ENCODE measurements at places on chromosomes 5 and 9.

DNA sequence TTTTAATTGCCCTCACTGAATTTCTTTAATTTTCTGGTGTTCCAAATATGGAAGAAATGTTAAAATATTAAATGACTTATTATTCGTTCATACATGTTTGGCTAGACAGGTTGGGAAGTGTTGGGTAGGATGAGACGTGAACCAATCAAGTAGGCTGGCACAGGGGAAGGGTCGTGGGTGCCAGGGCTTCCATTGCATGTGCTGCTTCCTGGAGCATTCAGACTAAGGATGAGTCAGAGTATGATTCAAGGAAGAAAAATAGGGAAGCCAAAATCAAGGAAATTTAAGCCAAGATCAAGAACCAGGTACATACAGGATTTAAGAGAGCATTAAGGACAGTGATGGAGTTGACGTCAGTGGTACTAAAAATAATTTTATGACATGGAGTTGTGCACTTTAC lies 2068.0 kb downstream of the MAT2B start:
- DNase-seq, result no peak

DNA sequence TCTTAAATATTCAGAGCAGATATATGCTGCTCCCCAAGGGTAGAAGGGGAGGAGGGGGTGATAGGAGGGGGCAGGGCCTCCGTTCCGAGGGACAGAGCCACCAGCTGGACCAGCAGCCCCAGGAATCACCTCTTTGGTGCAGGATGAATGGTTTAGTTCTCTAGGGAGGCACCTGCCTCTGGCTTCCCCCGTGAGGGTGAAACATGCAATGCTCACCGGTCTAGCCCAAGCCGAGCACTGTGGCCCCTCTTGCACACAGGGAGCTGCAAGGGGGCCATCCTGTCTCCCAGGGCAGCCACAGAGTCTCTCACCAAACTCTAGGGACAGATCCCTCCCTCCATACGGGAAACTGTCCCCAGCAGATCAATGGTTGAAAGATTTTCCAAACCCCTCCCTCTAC lies 163.7 kb downstream of the DAB2IP start:
- no peak for DNase-seq

- no peak for DNase-seq
Observed at GRCh38 chr5:89110916-89111646, 228.1 kb upstream of the MEF2C start.

- no peak for DNase-seq
Observed at GRCh38 chr5:10534561-10535530, 29.0 kb upstream of the ANKRD33B start.

- no peak for DNase-seq
Observed at GRCh38 chr9:72092820-72093219, 32.4 kb upstream of the C9orf57 start.

GRCh38 chr9:98902925-98903324 lies 40.8 kb upstream of the COL15A1 start:
- no peak for DNase-seq

- DNase-seq, result no peak
Observed at GRCh38 chr9:21965401-21965951, 28.7 kb downstream of the CDKN2A start.

DNA sequence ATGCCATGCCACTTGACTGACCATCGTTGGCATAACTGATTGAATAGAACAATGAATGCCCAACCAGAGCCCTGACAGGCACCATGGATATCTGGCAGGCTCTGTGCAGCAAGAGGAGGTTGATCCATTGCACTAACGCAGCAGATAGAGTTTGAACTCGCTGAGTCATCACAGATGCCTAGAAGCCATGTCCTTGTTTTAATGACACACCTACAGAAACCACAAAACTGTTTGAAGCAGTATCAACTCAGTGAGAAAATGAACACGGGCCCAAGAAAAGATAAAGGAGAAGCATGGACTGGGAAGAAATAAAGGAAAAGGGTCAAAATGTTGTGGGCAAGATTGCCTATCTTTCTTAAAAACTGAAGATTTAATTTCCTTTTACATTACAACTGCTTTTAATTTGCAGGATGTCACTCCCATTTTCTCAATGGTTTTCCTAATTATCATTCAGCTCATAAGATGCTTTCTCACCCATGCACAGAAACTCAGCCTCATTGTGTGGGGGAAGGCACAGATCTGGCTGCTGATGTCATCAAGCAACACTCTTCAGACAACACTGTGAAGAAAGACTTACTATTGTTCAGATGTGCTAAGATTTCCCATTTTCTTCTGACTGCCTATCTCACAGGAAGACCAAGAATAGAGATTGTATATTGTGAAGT lies 129.0 kb downstream of the PIK3R1 start:
- no peak for DNase-seq

- DNase-seq, result no peak
Observed at GRCh38 chr5:74282490-74282889, 358.0 kb downstream of the ENC1 start.

DNA sequence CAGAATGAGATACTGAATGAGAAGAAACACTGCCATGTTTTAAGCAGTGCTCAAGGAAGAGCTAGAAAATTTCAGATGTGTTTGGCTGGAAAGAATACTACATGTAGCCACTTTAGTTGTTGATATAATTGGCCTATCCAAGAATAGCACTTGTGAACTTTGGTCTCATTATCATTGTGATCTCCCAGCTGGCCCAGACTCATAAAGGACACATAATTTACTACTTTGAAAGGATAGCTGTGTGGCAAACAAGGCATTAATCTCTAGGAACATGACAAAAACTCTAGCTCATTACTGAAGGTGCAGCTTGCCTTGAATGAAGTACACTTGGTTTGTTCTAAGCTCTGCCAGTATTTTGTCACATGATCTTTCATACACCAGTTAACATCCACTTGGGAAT lies 356.3 kb downstream of the CSNK1G3 start:
- no peak for DNase-seq

DNA sequence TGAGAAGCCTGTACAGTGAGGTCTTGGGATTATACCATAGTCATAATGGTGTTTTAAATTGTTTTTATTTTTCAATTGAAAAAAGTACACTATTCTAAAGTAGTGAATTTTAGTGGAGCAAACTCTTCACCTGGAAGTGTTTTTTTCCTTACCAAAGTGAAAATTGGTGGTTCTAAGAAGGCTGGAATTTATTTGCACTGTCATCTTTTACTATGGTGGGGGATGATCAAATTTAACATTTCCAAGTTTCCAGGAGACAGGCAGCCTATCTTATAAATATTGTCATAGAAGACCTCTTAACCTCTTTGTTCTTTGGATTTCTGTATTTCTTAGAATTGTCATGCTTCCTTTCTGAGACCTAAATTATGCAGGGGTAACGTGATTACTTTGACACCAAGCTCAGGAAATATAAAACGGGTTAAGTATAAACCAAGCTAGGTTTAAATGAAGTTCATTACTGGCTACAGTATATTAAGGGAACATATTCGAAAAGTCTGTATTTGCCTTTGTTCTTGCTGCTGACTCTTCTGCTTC lies 20.2 kb downstream of the NDFIP1 start:
- DNase-seq, result no peak

GRCh38 chr9:27154908-27155307 lies 45.9 kb downstream of the TEK start:
- DNase-seq, result no peak

DNA sequence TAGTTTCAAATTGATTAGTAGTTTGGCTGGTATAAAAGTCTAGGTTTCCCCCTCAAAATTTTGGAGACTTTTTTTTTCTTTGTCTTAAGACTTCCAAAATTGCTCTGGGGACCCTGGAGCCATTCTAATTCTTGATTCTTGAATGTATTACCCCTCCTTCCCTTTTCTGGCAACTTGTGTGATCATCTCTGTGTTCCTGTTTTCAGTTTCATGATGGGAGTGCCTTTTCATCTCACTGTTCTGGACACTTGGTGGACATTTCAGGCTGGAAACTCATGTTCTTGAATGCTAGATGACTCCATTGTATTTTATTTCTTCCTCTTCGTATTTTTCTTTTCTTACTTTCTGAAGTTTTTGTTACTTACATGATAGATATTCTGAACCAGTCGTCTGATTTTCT lies 57.3 kb upstream of the LRRC70 start:
- no peak for DNase-seq

- no peak for DNase-seq
Observed at GRCh38 chr9:89365532-89365912, 47.2 kb downstream of the SECISBP2 start.

DNA sequence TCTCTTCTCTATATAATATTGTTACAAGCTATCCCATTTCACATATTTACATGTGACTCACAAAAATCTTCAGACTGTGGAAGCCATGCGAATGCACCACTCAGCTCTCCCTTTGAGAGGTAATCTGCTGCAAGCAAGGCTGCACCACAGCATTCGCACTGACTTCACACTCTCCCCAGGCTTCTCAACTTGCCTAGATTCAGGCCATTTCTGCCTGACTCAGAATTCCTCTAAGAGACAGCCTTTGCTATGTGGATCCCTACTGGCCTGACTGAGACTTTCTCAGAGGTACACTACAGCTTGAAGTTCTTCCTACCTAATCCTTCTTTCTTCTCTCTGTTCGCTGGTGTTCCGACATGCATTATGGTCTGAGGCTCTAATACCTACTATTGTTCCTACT lies 21.1 kb upstream of the DMRTA1 start:
- no peak for DNase-seq

DNA sequence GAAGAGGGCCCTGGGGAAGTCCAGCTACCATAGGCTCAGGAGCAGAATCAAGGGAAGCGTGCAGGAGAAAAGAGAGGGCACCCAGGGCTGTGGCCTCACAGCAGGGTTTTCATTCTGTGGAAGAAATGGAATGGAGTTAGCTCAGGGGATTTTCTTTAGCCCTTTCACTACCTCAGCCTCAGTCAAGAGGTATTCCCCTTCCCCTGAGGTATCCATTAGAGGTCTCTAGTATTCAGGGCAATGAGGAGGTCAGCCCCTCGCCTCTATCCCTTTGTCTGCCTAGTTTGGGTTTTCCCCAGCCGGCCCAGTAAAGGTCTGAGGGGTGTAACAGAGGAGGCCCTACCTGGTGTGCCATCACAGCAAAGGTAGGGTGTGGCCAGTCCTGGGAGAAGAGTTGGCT lies 21.5 kb downstream of the GFRA3 start:
- DNase-seq, result no peak

DNA sequence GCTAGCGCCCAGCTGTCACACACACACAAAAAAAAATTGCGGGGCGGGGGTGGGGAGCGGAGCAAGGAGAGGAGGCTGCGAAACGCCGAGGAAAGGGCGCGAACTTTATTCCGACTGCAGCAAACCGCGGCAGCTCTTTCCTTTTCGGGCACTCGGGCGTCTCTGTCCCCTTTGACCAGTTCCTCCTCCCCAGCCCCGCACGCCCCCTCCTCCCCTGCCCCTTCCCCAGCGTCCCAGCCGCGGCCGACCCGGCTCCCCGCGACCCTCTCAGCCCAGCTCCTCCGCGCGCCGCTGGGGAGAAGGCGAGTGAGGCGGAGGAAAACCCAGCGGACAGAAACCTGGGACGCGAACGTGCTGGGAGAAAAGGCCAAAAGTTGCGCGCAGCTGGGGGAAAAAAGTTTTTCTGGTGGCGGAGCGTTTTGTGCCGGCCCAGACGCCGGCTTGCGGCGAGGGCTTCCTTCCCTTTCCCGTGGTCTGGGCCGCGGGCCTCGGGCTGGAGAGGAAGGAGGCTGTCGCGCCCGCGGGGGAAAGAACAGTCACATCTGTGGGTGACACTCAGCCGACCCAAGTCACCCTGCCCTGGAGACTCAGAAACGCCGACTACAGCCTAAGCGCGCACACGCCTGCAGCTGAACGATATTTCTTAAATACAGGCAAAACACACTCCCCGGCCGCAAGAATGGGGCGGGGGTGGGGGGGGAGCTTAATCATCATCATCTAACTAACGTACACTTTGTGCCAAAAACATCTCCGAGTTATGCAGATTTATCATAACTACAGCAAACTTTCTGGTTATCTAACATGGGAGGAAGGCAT lies 1.1 kb upstream of the BNC2 start:
- no peak for DNase-seq

Measured in activated CD4-positive, alpha-beta T cell treated with anti-CD3 and anti-CD28 coated beads for 24 hours (primary cell).